ENCODE measurements at places on chromosomes 7 and 10. TPM values are rescaled to one million over a fixed set of nuclear protein-coding genes. Genes with fewer than 3 reads are reported as not detected.

The JCAD gene
- 24.7 TPM for polyA plus RNA-seq

The PFKP gene
- polyA plus RNA-seq, result 23.8 TPM

The CXCL12 gene
- 206 TPM for polyA plus RNA-seq

The GNAT3 gene
- 0.11 TPM for polyA plus RNA-seq

The IFIT2 gene
- polyA plus RNA-seq, result 5.5 TPM

The HMX3 gene
- not detected for polyA plus RNA-seq

The REEP3 gene
- polyA plus RNA-seq, result 13.5 TPM

The OPN4 gene
- 1.9 TPM for polyA plus RNA-seq

The RASSF4 gene
- 78.0 TPM for polyA plus RNA-seq

The SEC31B gene
- polyA plus RNA-seq, result 10.8 TPM

The OR6B1 gene
- not detected for polyA plus RNA-seq

Measured in forelimb muscle (tissue), 1 donor.